ENCODE measurements at places on chromosomes 2 and 18.

DNA sequence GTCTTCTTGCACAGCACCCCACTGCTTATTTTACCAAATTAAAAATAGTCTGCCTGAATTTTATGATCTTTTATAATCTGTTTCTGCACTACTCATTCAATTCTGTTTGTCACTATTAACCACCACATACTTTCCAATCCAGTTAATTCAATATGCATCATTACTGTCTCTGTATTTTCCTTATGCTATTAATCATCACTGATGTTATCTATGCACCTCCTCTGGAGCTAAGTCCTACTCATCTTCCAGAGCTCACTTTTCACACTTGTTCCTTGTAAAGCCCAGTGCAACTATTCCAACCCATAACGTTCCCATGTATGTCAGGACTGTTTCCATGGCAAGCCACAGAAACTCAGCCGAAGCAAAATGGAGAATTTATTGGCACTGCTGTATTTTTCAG lies 713.6 kb downstream of the PLCL1 start:
- no peak for DNase-seq

DNA sequence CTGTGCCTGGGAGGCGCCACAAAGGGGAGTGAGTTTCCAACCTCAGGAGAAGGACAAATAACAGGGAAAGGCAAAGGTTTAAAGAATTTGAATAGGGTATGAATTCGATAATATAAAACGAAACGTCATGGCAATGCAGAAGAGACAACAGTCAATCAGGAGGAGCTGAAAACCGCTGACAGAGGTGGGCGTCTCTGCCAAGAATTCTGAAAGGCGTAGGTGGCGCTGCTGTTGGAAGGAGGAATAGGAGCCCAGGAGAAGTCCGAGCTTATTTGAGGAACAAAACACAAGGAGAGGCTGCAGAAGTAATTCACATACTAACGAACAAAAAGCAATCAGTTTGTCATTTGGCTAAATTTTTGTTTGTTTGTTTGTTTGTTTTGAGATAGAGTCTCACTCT lies 485.8 kb upstream of the POU3F3 start:
- DNase-seq = no peak

DNA sequence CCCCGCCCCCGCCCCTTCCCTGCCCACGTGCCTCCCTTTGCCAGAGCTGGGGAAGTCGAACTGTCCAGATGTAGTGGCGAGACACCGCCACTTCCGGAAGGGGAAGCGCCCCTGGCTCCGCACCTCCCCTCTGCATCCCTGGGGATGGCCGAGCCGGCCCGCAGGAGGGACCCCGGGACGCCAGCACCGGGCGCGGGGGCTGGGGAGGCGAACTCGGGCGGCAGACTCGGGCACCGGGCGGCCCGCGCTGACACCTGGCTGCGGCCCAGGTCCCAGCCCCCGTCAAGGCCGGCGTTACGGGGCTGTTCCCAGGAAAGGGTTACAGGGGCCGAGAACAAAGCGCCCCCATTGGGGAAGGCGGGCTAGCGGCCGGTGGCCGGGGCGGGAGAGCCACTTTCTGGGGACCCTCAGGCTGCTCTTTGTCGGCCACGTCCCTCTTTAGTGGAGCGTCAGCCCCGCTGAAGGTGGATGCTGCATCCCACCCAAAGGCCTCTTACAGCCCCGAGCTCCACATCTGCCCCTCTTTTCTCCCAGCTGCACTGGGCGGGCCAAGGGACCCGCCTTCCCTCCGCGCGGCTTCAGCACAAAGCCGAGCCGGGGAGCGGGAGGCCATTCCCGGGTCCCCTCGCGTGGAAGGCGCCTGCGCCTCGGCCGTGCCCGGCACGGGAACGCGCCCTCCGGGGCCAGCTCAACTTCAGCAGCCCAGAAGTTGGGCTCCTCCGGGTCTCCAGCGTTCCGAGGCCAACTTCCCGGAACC lies 1.3 kb downstream of the SDC1 start:
- DNase-seq = no peak

DNA sequence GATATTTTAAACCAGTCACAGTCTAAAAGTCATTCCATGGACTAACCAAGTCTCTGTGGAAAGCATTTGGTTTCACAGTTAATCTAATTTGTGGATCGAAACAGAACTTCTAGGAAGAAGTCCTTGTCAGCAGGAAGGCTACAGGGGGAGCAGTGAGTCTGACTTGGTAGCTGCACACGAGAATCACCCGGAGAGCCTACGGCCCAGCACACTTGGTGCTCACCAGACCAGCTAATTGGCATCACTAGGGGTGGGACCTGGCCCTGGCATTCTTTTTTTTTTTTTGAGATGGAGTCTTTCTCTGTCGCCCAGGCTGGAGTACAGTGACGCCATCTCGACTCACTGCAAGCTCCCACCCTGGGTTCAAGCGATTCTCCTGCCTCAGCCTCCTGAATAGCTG lies 97.7 kb downstream of the ZNF532 start:
- no peak for DNase-seq

GRCh38 chr2:182584462-182584861 lies 131.6 kb upstream of the DNAJC10 start:
- no peak for DNase-seq

GRCh38 chr2:64869126-64869525 lies 120.1 kb upstream of the SLC1A4 start:
- no peak for DNase-seq

GRCh38 chr2:48146552-48146951 lies 240.3 kb upstream of the FBXO11 start:
- no peak for DNase-seq

- DNase-seq = no peak
Observed at GRCh38 chr2:160666154-160667060, 172.8 kb upstream of the RBMS1 start.

- no peak for DNase-seq
Observed at GRCh38 chr18:60446821-60447220, 74.2 kb upstream of the MC4R start.

- no peak for DNase-seq
Observed at GRCh38 chr2:234355021-234355720, 141.7 kb downstream of the ARL4C start.

DNA sequence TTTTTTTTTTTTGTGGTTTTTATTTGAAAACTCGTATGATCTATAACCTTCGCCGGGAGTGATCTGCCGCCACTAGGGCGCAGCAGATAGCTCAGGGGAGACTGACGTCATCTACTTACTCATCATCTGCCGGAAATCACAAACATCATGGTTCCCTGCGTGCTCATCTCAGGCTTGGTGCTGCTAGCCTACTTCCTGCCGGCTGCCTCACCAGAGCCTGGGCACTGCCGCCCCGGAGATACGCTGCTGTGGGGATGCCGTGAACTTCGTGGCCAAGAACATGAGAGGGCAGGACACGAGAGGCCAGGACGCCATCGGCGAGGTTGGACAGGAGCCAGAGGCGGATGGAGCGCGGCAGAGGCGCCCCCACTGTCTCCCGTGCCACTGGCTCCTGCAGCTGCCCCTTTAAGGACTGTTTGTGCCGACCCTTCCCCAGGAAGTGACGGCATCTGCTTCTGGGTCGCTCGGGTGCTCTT lies 68.8 kb downstream of the DOK6 start:
- DNase-seq = peak; percentile 9

GRCh38 chr2:19708776-19709175 lies 193.0 kb downstream of the TTC32 start:
- no peak for DNase-seq

DNA sequence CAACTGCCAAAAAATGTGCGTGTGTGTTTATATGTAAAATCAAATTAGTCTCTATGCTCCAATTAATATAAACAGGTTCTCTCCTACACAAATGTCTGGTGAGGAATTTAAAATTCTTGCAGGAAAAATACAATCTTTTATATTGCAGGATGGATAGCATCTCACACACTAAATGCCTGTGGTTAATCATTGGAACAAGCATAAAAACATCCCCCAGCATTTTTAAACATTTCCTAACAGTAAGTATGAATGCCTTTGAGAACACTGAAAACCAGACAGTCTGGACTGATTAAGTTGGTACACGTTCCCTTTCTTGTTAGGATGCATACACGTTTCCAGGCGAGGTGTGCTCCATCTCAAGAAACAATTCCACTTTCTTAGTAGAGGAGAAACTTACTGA lies 29.9 kb upstream of the PDE1A start:
- no peak for DNase-seq

- DNase-seq = no peak
Observed at GRCh38 chr2:212013626-212014025, 525.0 kb downstream of the ERBB4 start.

DNA sequence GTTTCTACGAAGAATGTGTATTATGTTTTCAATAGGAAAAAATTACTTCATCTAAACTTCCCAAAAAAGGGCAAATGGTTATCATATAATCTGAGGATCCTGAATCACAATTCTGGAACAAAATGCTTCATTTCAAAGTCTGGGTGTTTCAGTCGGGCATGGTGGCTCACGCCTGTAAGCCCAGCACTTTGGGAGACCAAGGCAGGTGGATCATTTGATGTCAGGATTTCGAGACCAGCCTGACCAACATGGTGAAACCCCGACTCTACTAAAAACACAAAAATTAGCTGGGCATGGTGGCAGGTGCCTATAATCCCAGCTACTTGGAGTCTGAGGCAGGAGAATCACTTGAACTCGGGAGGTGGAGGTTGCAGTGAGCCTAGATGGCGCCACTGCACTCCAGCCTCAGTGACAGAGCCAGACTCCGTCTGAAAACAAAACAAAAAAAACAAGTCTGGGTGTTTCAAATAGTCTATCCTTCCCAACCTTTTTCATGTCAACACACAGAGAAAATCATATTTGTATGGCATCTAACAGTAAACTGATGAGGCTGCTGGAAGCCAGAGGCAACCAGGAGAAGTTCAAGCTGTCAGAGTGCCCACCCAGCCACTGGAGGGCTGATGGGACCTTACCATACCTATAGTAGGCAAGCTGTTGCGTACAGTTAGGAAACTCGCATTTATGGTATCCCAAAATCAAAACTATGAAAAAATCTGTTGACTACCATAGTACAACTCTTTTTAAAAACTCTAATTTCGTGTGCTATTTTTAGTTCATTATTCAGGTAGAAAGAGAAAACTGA lies 14.6 kb downstream of the NBAS start:
- no peak for DNase-seq

DNA sequence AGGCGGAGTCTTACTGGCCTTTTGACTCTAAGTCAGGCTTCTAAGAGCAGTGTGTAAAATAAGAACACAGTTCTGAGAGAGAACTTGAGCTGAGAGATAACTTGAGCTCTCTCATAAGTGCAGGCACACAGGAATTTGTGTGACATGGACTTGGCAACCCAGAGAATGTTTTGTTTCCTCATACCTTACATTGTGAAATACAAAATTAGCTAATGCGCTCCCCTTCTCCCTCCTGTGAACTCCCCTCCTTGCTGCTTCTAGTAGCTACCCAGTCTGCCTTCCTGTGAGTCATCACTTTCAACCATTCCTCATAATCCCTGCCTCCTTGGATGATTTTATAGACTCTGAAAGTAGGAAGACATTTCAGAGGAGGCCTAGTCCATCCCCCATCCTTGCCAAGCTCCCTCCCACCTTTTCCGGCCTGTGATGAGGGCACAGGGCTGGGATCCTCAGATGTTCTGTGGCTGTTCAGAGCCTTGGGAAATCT lies 22.6 kb downstream of the FER1L5 start:
- no peak for DNase-seq

GRCh38 chr2:98507891-98508708 lies 63.4 kb downstream of the INPP4A start:
- no peak for DNase-seq

DNA sequence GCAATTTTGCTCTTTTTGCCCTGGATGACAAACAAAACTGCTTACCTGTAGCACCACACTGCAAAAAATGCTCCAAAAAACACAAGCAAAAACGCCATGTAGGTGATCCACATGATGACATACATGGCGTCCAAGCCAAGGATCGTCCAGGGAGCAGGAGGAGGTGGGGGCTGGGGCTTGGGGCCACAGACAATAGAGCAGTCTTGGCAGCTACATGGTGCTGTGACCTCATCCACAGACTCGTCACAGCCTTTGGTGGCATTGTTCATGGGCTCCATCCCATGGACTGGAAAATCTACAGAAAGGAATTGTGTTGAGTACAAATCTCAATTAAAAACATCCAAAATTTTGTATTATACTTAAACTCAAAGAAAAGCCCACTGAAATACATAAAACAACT lies 26.1 kb downstream of the NPC1 start:
- DNase-seq = no peak

GRCh38 chr2:156476021-156476849 lies 40.1 kb downstream of the GPD2 start:
- DNase-seq = no peak

GRCh38 chr2:111220962-111221361 lies 100.2 kb downstream of the BCL2L11 start:
- DNase-seq = no peak

GRCh38 chr2:11678306-11678960 lies 8.4 kb upstream of the NTSR2 start:
- no peak for DNase-seq

- no peak for DNase-seq
Observed at GRCh38 chr2:196413821-196414274, 225.7 kb upstream of the CCDC150 start.

Measured in effector memory CD4-positive, alpha-beta T cell (primary cell).